Sciatic nerve (tissue), 2 donors: ENCODE measurements at places on chromosomes 3 and 15.

GRCh38 chr3:33202711-33203457 is 15.7 kb downstream of the SUSD5 start:
- DNase-seq = no peak

DNA sequence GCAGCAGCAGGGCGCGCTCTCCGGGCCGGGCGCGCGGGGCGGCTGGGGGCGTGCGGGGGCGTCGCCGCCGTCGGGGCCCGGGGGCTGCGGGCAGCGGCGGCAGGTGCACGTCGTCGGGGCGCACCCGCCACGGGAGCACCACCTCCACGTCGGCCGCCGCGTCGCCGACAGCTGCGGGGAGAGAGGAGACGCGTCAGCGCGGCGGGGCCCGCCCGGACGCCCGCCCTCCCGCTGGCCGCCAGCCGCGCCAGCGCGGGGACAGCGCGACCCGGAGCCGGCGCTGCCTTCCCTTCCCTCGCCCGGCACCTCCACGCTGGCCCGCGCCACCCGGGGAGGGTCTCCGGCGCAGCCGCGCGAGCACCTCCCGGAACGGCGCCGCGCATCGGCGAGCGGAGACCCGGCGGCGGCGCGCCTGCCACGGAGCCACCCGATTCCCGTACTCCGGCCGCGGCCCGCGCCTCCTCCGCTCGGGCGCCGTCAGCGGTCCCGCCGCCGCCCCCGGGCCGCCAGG is 481 bp downstream of the ADAMTS17 start:
- DNase-seq = no peak

DNA sequence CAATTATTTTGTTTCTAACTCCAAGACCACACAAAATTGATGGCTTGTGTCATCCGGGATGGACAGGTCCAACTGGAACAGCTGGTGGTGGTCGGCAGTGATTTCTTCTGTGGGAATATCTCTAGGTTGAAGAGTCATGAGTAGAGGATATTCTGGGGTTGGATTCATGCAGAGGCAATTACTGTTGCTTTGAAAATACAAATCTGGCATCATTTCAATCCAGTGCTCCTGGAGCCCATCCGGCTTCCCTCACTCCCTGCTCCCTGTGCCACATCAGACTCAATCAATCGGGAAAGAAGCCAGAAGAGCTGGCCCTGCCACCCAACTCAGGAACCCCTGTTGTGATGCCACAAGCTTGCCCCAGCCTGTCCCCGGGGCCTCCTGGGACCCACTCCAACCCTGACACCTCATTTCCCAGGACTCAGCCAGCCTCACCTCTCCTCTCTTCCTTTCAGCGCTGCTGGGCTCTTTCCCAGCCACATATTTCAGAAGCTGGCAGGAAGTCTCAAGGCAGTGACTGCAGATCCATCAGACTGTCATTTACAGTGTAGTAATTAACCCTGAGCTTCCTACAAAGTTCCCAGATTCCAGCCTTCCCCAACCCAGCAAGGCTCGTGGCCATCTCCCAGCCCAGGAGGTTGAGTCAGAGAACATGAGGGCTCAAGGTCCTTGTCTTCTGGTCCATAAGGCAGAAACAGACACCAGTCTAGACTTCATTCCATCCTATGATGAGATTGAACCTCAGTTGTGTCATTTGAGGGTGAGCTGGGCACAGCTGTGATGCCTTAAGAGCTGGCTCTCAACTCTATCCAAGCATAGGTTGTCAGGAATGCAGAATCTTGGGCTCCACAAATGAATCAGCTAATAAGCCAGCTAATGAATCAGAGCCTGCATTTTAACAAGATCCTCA is 114.0 kb downstream of the FAM174B start:
- no peak for DNase-seq

GRCh38 chr3:110526777-110527727 is 544.6 kb upstream of the NECTIN3 start:
- DNase-seq = no peak

- DNase-seq = peak; percentile 79
Observed at GRCh38 chr3:40780925-40781406, 256.2 kb downstream of the ZNF621 start.

- no peak for DNase-seq
Observed at GRCh38 chr15:98667521-98668179, 19.3 kb downstream of the IGF1R start.
